ENCODE measurements at places on chromosomes 6 and 20. TPM values are rescaled to one million over a fixed set of nuclear protein-coding genes. Genes with fewer than 3 reads are reported as not detected.

VEGFA gene
- total RNA-seq = 32.5 TPM

TINAG gene
- total RNA-seq = not detected

AVP gene
- total RNA-seq = not detected

GPLD1 gene
- total RNA-seq = 0.93 TPM

HLA-DRB1 gene
- total RNA-seq = not detected

MEP1A gene
- not detected for total RNA-seq

USP49 gene
- total RNA-seq = 1.2 TPM

EYA2 gene
- 2.6 TPM for total RNA-seq

CDH26 gene
- total RNA-seq = 0.54 TPM

Measured in A549 treated with ZK216348 at 1 μM for 4 hours (cell line).